ENCODE measurements at places on chromosomes 12 and 14. TPM values are rescaled to one million over a fixed set of nuclear protein-coding genes. Genes with fewer than 3 reads are reported as not detected.

DNA sequence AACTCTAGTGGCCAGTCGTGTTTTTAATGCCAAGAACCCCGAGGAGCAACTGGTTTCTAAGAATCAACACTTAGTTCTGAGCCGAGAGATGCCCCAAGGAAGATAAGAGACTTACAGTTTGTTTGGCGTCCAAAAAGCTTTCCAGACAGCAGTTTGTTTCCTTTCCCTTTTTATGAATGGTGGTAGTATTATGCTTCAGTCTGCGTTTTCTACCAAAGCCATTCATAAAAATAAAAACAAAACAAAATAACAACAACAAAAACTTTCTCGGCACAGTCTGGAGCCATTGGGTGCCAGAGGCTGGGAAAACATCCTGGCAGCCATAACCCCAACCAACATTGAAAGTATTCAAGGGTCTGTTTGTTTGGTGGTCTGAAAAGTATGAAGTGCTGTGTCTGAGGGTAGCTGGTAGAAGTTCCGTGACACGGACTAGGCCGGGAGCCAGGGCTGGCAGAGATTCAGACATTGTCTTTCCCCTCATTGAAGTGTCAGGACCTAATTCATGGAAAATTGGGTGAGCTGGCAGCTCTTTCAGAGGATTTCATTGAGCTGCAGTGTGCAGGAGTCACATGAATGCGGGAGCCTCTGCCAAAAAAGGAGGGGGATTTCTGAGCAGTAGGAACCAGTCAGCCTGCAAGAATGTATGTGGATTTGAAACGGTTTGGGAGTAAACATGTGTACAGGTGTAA, 124.2 kb downstream of the HMGA2 start:
- ATAC-seq = peak; percentile 75

DNA sequence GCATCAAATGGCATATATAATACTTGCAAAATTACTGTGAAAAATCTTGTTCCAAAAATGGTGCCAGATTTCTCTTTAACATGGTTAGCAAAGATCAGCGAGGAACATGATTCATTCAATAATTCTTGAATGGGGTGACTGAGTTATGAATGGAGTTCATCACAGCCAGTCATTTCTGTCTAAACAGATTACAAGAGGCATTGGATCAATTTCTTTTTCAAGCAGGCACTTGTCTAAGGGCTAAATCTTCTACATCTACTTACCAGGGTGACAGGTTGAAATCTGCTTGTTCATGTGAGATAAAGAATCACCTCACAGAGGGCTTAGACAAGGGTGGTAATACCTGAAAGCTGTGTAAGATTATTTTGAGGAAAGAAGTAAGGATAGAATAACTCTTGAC, 247.7 kb downstream of the ATP23 start:
- peak; percentile 90 for ATAC-seq

DNA sequence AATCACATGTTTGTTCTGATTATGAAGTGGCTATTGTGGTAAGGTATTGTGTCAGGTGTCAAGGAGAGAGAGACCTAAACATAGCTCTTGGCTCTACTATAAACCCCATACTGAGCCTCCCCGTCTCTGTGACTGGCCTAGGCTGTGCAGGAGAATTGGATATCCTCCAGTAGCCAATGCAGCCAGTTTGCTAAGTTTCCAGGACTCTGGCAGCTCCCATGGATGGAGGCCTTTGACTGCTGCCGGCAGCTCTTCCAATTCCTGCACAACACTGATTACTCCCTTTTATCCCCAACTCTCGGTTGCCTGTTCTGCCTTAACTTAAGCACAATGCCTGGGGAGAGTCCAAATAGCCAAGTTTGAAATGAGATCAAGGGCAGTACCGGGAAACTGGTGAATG, 59.3 kb downstream of the ABCC9 start:
- no peak for ATAC-seq

DNA sequence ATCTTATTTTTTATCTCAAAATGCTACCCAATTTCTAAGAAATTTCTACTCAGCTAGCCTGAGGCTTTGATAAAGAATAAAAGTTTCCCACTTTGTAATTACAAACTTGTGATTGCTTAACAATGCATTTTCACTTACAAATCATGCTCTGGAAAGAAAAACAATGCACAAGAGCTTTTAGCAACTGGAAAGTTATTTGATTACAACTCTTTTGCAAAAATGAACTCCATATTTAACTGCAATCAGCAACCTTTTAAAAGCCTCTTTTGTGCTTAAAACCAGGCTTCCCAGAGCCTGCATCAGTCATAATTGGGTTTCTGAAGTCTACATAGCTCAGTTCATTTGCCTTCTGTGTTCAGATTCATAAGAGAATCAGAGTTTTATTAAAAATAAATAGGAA, 395.2 kb downstream of the PAWR start:
- no peak for ATAC-seq

DNA sequence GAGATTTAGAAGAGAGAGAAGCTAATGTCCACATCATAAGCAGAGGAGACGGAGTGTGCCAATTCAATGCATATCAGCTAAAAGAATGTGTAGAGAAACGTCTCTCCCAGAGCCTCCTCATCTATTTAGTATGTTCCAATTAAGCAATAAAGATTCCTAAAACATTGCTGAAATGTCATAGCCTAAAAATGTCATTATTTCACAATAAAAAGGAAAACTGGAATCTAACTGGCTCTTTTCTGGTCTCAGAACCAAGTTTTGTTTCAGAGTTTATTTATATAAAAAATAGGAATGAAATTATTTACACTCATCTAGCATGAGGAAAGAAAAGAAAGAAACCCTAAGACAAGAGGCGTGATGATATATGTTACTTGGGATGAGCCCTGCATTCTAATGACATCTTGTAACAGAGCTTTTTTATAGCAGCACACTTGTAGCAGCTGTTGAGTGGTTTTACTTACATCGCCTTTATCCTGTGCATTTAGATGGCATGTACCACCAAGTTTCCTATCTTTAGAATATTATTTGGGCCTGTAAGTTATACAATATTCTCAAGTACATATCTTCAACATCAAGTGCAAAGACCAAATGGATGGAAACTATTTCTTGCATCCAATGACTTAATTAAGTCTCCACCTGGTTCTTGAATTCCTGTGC, 266.3 kb upstream of the PRKD1 start:
- ATAC-seq = no peak

GRCh38 chr12:101793401-101793800, 37.4 kb downstream of the GNPTAB start:
- ATAC-seq = no peak

- peak; percentile 90 for ATAC-seq
Measured at GRCh38 chr12:59847127-59847526, 251.3 kb downstream of the SLC16A7 start.

DNA sequence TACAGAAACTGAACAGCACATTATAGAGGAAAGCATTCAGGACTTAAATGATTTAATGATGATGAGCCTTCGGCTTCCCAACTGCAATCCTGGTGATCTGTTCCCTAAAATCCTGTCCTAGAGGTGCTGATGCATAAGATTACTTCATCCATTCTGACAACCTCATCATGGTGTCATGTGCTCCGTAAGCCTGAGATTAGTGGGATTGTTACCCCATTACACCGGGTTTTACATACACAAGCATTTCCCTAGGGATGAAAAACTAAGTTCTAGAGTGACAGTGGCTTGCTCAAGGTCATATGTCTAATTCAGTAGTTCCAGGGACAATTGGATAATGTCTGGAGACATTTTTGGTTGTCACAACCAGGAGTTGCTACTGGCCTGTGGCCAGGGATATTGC, 2.5 kb upstream of the RNASE13 start:
- ATAC-seq = no peak

- ATAC-seq = no peak
Measured at GRCh38 chr12:27246774-27247173, 2.7 kb downstream of the STK38L start.

- ATAC-seq = no peak
Measured at GRCh38 chr14:37035401-37035800, 137.0 kb downstream of the SLC25A21 start.

GRCh38 chr12:1445807-1446206, 148.6 kb downstream of the FBXL14 start:
- no peak for ATAC-seq

DNA sequence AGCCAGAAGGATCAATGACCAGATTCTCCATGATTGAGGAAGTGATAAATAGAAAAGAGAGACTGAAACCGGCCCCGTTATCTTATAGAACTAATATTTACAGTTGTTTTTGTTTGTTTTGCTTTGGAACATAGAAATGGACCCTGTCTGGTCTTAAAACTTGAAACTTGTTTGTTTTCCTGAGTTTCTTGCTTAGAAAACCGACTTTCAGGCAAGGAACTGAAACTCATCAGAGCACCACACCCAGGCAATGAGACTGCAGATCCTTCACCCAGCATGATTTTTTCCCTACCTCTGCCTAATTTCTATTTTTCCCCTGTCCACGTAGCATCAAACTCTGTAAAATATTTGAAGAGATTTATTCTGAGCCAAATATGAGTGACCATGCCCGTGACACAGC, 10.6 kb upstream of the CLEC12A start:
- no peak for ATAC-seq

GRCh38 chr12:93786656-93787397, 109.7 kb downstream of the CRADD start:
- no peak for ATAC-seq

DNA sequence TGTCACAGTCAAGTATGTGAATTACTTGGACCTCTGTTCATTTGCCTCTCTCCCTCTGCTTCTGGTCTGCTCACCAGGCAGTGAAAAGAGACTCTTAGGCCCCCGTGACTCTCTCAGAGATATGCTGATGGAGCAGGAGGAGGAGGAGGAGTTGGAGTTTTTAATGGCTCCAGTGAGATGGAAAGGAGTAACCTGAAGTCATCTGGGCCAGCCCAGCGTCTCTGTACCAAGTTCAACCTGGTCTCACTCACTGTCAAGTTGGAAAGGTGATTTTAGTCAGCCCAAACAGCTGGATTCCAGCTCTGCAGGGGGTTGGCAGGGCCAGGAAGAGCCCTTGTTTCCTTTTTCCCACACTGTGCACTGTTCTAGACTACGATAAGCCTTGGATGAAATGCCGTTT, 48.6 kb downstream of the SH2B3 start:
- ATAC-seq = no peak

DNA sequence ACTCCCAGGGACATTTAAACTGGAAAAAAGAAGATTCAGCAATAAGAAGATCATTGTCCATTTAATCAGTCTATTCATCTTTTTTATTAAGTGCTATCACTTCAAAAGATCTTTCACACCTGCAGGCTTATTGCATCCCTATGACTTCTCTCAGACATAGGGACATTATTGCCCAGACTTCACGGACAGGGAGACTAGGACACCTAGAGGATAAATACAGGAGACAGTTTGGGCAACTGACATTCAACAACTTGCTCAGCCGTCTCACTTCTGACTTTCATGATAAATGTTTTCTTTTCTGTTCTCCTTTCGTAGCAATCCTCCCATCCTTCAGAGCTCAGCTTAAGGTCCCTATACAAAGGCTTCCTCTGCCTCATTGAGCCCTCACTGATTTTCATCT, 84.3 kb downstream of the TMEM30B start:
- ATAC-seq = no peak

GRCh38 chr14:29926228-29926627, 1.4 kb downstream of the PRKD1 start:
- ATAC-seq = no peak

DNA sequence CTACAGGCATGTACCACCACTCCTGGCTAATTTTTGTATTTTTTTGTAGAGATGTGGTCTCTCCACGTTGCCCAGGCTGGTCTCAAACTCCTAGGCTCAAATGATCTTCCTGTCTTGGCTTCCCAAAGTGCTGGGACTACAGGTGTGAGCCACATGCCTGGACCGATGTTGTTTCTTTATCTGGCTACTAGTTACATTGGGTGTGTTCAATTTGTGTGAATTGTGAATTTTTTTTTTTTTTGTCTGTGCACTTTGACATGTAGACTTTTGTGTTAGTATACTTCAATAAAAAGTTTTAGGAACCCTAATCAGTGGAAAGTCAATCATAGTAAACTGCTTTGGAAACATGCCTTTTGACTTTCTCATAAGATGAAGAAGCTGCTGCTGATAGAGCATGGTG, 24.0 kb upstream of the SLC17A8 start:
- ATAC-seq = no peak

GRCh38 chr14:66087231-66087630, 398.9 kb upstream of the CCDC196 start:
- no peak for ATAC-seq

DNA sequence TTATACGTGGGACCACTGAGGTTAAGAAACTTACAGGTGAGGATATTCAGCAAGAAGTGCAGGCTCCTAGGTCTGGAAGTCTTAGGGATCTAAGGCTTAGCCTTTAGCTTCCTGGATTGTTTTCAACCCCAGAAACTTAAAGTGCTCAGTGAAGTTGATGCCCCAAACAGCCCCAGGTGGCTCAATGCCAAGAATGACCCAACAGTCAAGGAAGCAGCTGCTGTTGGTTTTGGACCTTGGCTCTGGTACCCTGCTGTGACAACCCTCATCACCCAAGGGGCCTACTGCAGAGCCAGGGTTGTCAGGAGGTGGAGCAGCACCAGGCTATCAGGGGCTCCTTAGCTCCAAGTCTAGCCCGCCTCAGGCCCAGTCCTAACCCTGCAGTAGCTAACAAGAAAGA, 36.8 kb downstream of the VDR start:
- no peak for ATAC-seq

The TULP3 gene
- 15.8 TPM for total RNA-seq

The TESPA1 gene
- total RNA-seq = 0.68 TPM

All from esophagus mucosa (tissue), 1 donor.